Panc1 (cell line): ENCODE measurements at places on chromosomes 12 and 14.

- DNase-seq, result no peak
Observed at GRCh38 chr12:111006621-111007020, 86.2 kb upstream of the MYL2 start.

DNA sequence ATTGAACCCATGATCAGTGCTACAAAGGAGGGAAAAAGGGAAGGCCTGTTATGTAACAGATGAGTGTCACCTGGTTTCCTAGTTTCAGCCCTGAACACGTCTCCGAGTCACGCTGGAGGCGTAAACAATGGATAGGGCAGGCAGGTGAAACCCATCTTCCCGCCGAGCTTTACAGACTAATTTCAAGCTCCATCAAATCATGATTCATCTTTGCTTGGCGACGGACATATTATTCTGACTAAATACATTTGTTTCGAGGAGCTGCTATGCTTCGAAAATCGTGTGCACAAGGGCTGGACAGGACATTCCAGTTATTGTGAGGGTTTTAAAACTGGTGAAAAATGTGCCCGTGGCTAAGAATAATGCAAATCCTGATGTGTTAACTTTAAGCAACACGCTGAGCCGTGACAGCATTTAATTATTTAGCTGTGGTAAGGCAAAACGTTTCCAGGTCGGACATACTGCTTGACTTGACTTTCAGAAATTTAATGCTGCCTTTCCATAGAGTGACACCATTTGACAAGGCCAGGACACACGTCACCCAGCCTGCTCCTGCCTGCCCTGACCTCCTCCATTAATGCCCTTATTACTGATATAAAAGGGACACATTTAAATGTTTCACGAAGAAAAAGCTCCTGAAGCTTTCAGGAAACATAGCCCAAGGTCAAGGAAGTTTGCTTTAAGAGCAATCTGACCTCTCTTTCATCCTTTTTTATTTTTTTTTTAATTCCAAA, 1203.5 kb upstream of the TMEM132C start:
- DNase-seq, result no peak

- no peak for DNase-seq
Observed at GRCh38 chr12:9925705-9926393, 6.3 kb downstream of the CLEC2A start.

- no peak for DNase-seq
Observed at GRCh38 chr14:105184461-105184860, 3.3 kb upstream of the NUDT14 start.

- DNase-seq, result no peak
Observed at GRCh38 chr14:36028218-36028617, 148.3 kb downstream of the PTCSC3 start.

DNA sequence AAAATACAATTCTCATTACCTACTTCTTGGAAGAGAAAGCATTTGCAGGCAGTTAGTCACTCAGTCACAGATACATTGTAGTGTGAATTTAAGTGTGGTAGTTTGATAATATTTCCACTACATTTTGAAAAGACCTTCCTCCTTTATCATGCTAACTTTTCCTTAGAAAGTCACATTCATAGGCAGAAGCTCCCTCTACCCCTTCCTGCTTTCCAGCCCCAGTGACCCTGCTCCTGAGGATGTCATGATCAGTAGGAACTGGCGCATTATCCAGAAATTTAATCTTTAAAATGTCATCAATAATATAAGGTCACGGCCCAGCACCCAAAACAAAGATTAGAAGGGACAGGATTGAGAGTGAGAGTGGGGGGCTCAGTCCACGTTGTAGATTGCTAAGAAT, 707.4 kb upstream of the STXBP6 start:
- no peak for DNase-seq

DNA sequence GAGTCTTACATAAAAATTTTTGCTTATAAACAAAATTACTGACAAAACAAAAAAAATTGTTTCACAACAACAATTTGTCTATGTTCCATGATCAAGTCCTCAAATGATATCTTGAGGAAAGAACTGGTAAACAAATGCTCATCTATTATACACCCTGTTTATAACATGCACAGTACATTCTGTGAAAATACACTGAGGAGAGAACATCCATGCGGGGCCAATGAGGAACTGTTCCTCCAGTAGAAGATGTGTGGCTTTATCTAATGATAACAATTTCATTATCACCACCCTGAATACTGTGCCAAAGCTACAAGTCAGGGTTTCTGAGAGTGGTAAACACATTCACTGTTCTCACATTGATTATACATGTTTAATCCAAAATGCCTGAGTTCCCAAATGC, 10.8 kb downstream of the MLH3 start:
- DNase-seq, result no peak

- DNase-seq, result peak; percentile 4
Observed at GRCh38 chr12:7832059-7832696, 40.5 kb downstream of the SLC2A14 start.

GRCh38 chr12:41905759-41906297, 238.8 kb downstream of the GXYLT1 start:
- no peak for DNase-seq

GRCh38 chr14:39246618-39247017, 12.9 kb downstream of the MIA2 start:
- no peak for DNase-seq

GRCh38 chr14:72518809-72519377, 375.0 kb downstream of the DPF3 start:
- DNase-seq, result no peak

DNA sequence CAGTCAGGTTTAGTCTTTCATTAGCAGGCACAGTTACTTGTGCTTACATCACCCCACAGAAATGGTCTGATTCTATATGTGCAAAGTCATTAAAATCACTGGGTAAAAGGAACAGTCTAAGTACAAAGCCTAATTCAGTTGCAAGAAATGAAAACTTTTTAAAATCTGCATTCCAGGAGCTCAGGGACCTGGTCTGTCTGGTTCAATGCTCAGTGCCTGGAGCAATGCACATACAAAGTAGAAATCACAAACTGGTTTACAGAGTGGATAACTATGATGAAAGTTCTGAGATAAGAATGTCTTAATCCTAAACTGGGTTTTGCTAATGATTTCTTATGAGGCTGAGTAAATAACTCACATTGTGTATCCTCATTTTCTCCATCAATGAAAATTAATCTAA, 28.7 kb downstream of the LMNTD1 start:
- DNase-seq, result no peak

DNA sequence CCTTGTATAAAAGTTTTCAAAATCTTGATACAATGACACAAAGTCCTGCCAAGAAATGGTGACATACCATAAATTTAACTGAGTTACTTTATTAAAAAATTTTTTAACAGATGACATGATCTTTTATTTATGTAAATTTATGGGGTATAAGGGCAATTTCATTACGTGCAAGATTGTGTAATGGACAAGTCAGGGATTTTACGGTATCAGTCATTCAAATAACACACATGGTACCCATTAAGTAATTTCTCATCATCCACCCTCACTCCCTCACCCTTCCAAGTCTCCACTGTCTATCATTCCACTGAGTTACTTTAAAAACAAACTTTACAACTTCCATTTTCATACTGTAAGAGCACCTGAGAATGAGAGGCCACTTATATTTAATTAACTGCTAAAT, 37.4 kb downstream of the SPTLC2 start:
- DNase-seq, result no peak

GRCh38 chr14:75010472-75011093, 7.9 kb downstream of the EIF2B2 start:
- no peak for DNase-seq

DNA sequence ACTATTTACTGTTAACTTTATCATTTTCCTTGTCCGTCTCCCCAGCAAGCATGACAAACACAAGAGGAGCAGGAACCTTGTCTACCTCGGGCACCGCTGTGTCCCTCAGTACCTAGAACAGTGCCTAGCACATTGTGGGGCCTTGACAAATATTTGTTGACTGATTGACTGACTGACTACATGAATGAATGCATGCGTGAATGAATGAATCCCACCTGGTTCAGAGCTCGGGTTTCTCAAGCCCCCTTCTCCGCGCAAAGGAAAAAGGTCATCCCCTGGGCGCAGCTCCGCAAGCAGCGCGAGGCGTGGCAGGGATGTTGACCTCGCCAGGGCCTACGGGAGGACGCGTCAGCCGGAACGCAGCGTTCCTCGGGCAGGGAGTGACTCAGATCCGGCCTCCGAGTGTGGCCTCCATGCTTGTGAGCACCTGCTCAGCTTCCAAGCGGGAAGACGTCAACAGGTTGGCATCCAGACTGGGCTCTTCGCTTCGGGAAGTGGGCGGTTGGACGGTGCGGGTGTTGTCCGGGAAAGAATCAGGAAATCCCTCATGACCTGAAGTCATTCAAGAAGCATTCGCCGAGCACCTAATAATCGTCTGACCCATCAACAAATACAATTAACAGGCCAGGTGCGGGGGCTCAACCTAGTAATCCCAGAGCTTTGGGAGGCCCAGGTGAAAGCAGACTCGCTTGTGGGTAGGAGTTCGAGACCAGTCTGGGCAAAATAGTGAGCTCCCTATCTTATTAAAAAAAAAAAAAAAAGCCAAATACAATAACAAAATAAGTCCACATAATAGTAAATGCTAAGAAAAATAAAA, 13.9 kb upstream of the UBC start:
- DNase-seq, result no peak

DNA sequence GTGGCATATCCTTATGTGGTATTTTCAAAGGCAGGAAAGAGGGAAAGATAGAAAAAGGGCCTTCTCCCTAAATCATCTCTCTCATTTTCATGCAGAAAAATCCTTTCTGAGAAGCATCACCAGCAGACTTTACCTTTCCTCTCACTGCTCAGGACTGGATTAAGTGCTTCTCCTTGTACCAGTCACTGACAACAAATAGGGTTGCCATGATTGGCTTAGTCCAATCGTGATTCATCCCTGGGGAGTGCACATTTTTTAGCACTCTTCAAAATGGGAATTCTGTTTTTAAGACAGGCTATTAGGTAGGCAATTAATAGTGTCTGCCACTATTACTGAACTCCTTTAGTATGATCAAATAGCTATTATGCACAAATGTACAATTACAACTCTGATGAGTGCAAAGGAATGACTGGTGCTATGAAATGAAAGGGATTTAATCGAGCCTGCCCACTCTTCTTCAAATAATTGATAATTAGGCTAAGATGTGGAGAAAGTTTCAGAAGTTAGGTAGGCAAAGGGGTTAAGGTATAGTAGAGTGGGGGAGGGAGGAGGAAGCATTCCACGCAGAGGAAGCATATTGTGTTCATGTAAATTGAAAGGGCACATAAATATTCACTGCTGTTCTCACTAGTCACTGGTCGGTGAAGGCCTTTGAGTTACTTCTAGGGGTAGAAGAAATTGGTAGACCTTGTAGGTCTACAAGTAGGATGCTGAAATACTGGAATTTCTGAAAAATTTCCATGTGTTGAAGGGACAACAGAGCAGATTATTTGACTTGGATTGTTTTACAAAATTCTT, 84.0 kb downstream of the MSRB3 start:
- DNase-seq, result no peak

GRCh38 chr12:55839345-55840140, 3.2 kb downstream of the MMP19 start:
- no peak for DNase-seq

DNA sequence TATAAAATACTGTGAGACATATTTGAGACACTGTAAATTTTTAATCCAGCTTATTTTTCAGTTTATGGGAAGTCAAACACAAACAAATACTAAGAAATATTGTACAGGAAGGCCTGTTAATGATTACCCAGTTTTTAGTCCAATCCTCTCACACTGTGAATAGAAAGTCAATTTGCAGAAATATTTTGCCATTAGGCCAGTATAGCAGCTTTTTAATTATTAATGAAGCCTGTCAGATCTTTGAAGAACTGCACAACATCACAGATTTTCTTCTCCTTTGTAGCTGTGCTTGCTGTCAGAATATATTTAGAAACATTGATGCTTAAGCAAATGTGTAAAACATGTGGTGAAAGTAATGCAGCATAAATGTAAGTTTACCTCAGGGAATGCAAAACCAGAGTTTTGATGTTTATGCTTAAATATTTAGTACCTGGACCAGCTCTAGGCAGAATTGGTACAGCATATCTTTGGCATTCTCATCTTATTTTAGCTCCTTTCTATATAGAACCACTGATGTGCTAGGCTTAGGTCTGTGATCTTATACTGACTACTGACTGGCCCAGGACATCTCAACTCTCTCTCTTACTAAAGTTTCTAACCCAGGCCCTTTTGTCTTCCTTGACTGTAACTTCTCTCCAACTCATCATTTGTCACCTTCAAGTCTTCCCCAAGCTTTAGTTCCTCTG, 230.8 kb upstream of the NAV3 start:
- DNase-seq, result no peak

- DNase-seq, result no peak
Observed at GRCh38 chr12:106112145-106112821, 26.5 kb downstream of the NUAK1 start.

DNA sequence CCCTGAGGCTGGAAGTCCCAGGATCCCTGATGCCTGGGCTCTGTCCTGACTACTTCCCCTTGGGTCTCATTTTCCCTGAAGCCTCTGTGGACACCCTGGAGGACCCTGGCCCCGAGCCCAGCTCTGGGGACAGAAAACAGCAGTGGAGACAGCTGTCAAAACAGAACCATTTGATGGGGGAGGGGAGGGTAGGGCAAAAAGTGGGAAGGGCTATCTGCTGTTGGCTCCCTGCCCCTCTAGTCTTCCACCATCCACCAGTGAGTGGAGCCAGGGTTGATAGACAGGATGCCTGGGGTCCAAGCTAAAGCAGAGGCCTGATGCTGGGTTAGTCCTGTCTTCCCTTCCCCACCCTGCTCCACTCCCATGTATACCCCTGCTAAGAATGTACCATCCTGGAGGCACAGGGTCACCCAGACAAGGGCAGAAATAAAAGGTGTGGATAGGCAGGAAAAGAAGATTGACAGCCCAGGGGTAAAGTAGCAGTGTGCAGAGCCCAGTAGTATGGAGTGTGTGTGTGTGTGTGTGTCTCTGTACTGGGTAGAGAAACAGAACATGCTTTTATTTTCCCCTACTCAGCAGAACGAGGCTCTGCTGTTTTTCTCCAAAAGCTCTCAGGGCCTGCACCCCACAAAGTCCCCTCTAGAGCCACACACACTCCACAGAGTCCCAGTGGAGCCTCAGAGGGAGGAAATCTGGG, 9.8 kb downstream of the ZNF385A start:
- DNase-seq, result no peak

- no peak for DNase-seq
Observed at GRCh38 chr12:79844693-79845092, 90.2 kb downstream of the PPP1R12A start.

GRCh38 chr12:121128908-121129810, 3.5 kb upstream of the P2RX7 start:
- DNase-seq, result no peak

GRCh38 chr12:12456637-12457036, 99.8 kb downstream of the BORCS5 start:
- DNase-seq, result no peak

DNA sequence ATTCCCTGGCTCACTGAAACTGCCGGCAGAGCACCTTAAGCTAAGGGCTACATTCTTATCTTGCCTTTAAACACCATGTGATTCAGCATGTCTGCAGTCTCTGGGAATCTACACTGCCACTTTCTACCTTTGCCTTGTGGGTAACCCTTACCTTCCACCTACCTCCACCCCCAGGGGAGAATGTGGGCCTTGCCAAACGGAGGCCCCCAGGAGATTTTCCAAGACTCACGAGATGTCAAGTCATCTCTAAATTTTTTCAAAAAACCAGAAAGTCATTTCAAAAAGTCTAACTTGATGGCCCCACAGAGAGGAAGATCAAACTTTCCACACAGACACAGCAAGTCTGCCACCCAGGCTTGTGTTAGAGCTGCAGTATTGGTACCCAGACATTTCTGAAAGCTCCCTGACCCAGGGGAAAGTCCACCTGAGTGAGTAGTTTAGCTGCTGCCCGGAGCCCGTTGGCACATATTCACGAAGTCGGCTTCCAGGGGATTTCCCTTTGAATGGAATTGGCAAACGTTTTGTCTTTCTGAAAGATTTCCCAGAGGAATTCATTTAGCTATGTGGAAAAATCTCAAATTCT, 4.7 kb upstream of the PSMA6 start:
- DNase-seq, result no peak
